ENCODE measurements at places on chromosomes 5 and 9. TPM values are rescaled to one million over a fixed set of nuclear protein-coding genes. Genes with fewer than 3 reads are reported as not detected.

The TMEM38B gene
- polyA plus RNA-seq, result 7.3 TPM

DNA sequence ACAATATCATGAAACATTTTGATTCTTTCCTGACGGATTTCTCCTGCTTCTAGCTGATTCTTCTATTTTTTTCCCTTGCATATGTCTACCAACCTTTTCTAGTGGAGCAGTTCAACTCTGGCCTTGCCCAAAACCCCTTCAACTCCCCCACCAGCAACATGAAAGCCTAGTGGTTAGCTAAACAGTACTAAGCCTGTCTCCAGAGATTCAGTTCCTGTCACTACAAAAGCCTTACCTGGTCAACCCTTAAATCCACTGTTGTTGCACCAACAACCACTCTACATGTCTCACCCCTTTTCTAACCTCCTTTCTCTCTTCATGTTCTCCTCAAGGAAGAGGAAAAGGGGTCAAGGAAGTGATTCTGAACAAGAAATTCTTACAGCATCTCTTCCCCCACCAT is 74.8 kb upstream of the PIK3R1 start:
- DNase-seq, result no peak

The LHX6 gene
- not detected for polyA plus RNA-seq

The FANCG gene
- polyA plus RNA-seq, result 15.8 TPM

The SAPCD2 gene
- 0.86 TPM for polyA plus RNA-seq

The KCNT1 gene
- not detected for polyA plus RNA-seq

GRCh38 chr5:34735491-34736426 is 79.6 kb downstream of the RAI14 start:
- DNase-seq, result peak; percentile 82

The MTAP gene
- polyA plus RNA-seq, result 44.8 TPM

DNA sequence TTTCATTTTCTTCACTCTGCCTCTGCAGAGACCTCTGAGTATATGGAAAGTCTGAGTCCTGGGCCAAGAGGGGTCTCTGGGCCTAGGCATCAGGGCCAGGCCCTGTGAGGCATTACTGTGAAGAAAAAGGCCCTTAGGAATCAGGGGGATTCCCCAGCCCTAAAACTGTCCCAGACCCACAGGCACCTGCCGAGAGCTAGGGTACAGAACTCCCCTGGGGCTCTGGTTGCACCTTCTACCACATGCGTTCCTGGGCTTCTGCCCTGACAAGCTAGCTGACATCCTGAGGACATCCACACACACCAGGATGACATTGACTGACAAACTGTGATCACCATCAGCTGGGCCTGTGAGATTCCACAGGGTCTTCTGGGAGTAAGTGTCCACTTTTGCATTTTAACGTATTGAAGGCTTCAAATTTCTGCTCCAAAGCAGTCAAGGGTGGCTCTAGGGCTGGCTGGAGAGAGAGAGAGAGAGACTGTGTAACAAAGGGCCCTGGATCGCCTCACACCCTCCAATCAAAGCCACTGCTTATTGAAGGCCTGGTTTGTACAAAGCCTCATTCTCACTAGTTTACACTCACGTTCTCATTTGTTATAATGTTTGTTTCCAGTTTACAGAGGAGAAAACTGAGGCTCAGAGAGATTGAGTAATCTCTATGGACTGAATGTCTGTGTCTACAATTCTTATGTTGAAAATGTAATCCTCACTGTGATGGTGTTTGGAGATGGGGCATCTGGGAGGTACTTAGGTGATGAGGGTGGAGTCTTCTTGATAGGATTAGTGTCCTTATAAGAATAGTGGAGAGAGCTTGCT is 45.1 kb downstream of the TGFBI start:
- DNase-seq, result peak; percentile 16

The CKMT2 gene
- polyA plus RNA-seq, result not detected

The SOX30 gene
- 0.08 TPM for polyA plus RNA-seq

The PCDHGA1 gene
- polyA plus RNA-seq, result 0.63 TPM

- no peak for DNase-seq
Measured at GRCh38 chr5:140342287-140342686, 4.1 kb downstream of the HBEGF start.

The TMEM252 gene
- polyA plus RNA-seq, result not detected

The RGS14 gene
- polyA plus RNA-seq, result 2.2 TPM

- peak; percentile 75 for DNase-seq
Measured at GRCh38 chr5:69502767-69503488, 10.3 kb downstream of the OCLN start.

DNA sequence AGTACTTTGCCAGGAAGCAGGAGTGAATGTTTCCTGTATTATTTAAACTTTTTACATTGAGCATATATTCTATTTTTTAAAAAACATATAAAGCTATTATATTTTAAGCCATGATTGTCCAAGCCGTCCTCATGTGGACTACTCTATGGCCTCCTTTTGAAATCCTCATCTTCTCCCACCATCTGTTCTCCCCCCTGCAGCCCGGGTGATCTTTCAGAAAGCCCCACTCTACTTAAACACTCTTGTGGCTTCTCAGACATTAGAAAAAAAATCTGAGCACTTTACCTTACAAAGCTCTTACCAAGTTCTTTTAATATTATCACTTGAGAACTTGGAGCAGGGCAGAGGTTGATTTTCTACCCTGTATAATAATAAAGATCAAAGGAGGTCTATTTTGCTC is 95.4 kb downstream of the CAVIN4 start:
- DNase-seq, result no peak

DNA sequence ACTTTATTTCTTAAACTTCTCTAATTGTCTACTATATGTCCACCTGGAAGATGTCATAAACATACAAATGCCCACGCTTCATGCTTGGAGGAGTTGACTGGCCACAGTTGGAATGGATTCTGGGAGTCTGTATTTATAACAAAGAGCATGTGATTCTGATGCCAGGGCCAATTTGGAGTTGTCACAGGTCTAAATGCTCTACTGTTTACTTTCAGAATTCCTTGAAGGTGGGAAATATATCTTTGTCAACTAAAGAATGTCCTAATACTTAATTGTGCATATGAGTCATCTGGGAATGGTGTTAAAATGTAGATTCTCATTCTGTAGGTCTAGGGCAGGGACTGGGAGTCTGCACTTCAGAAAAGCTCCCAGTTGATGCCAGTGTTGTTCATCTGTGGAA is 196.1 kb downstream of the ANXA1 start:
- DNase-seq, result no peak

- DNase-seq, result peak; percentile 77
Measured at GRCh38 chr5:66807743-66808142, 211.6 kb downstream of the MAST4 start.

- no peak for DNase-seq
Measured at GRCh38 chr9:93276973-93277372, 93.0 kb downstream of the WNK2 start.

DNA sequence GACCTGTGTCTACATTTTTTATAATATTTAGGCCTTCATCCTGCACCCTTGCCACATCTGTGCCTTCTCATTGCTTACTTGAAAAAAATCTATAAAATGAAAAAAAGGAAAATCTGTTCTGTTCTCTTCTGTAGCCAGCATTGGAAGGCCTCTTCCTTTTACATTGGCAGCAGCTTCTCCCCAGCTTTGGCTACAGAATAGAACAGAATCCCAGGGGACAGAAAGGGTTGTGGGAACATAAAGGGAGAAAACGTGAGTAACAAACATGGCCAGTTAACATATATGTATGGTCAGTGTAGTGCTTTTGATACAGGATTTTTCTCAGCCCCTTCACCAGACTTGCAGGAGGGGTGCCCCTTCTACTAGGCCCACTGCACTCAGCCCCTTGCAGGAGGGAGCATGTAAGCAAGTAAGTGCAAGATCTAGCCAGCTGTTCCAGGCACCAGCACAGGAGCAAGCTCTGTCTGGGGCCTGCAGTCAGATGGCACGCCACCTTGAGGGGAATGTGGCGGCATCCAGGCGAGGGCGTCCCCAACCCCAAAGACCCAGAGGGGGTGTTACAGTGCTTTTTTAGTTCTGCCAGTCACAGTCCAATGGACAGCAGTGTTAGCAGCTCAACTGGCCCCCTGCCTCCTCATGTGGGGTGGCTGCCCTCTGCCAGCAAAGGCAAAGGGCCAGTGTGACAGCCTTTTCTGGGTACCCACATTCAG is 330.5 kb upstream of the ZNF462 start:
- no peak for DNase-seq

The CAMK2A gene
- not detected for polyA plus RNA-seq

The CDH9 gene
- not detected for polyA plus RNA-seq

GRCh38 chr9:114666851-114667250 is 9.2 kb upstream of the TEX53 start:
- DNase-seq, result no peak

DNA sequence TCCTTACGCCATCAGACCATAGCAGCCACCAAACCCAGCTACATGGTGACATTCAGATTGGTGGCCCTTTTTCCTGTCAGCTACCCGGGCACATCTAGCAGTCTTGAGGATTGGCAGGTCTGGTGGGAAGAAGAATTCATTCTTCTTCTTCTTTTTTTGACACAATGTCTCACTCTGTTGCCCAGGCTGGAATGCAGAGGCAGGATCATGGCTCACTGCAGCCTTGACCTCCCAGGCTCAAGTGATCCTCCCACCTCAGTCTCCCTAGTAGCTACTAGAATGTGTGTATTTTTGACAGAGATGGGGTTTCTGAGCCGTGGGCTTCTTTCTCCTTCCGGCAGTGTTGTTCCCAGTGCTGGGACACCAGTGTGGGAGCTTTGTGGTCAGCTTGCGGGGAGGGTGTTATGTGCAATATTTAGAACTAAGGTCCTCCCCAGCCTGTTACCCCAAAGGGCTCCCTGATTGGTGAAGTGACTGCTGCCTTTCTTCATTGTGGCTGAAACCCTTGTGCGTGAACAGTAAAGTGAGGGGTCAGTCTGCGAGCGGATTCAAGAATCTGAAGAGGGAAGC is 3.4 kb downstream of the NTMT1 start:
- no peak for DNase-seq

The ZCCHC7 gene
- polyA plus RNA-seq, result 19.4 TPM

DNA sequence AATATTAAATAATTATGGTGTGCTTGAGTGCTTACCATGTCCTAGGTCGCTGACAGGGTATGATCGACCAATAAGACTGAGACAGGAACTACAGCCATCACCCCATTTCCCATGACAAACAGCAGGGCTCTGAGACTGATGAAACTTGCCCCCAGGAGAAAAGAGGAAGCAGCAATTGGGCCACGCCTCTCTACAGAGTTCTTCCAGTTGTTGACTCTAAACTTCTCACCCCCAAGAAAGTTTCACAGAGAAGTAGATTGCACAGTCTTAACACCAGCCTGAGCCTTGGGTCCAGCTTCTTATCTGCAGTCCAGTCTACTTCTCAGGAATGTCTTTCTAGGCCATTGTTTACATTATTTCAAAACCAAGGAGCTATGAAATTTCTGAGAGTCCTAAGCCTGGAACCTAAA is 182.2 kb upstream of the ANKRD55 start:
- DNase-seq, result peak; percentile 53

DNA sequence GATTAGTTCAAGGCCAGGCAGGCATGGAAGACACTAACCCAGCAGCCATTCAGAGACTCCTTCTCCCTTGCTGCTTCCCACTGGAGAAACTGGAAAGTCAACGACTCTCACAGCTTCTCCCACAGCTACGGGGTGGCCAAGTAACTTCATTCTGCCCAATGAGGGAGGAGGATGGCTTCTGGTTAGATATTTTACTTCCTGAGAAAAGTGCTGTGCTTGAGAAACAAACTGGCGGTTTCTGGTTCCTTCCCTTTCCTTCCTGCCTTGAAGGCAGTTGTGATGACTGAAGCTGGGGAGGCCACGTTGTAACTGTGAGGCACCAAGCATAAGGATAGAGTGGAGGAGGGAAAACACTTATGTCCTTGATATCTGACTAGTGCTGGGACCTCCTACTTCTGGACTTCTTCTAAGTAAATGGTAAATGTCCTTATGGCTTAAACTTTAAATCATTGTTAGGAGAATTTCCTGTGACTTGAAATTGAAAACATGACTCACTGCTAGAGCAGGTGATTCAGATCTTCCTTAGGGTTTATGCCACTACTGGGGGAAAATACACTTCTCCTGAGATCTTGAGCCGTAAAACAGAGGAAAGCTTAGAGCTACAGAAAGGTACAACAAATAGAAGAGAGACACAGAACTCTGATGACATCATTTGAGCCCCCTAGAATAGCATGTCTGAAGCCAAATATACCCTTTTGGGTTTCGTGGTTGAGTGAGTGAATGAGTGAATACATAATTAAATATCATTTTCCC is 3.1 kb upstream of the GNPDA1 start:
- DNase-seq, result peak; percentile 78

- no peak for DNase-seq
Measured at GRCh38 chr9:89591274-89592212, 13.3 kb upstream of the GADD45G start.

The LRRC19 gene
- polyA plus RNA-seq, result not detected

GRCh38 chr9:84325347-84325973 is 15.1 kb downstream of the SLC28A3 start:
- DNase-seq, result peak; percentile 47

- no peak for DNase-seq
Measured at GRCh38 chr5:59955241-59955640, 61.7 kb upstream of the PDE4D start.

DNA sequence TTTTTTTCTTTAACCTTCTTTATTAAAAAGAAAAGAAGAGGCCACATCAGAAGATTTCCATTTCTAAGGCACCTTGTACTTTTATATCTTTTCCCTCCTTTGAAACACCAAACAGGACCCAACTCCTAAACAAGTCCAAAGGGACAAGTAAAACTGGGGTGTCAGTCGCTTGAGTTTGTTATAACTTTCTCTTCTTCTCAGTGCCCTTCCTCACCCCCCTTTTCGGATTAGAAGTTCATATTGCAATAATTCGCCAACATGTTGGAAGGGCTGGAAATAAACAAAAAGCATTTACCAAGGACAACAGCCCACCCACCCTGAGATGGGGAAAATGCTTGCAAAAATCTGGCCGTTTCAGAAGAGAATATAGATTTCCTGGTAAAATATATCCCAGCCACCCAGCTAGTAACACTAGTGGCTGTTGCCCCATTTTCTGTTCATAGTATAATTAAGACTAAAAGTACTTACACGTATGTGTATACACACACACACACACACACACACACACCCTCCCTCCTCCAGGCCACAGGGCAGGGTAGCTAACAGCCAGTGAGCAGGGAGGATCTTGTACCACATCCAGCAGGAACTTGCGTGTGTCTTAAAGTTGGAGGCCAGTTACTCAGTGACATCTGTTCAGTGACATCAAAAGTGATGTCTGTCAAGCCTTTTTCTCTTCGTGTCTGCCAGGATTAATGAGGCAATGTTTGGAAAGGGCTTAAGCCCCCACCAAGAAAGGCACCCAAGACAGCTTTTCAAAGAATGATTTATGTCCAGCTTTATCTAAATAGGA is 149.1 kb upstream of the KLF4 start:
- peak; percentile 78 for DNase-seq

GRCh38 chr9:137175345-137175961 is 3.6 kb upstream of the TMEM210 start:
- peak; percentile 7 for DNase-seq

- peak; percentile 70 for DNase-seq
Measured at GRCh38 chr9:127786773-127787104, 905 bp downstream of the CDK9 start.

- no peak for DNase-seq
Measured at GRCh38 chr5:151110122-151110681, 29.4 kb upstream of the TNIP1 start.

GRCh38 chr9:83986195-83986594 is 5.6 kb downstream of the RMI1 start:
- no peak for DNase-seq

The CEL gene
- 0.13 TPM for polyA plus RNA-seq

- DNase-seq, result peak; percentile 23
Measured at GRCh38 chr5:135615581-135616260, 36.9 kb upstream of the CXCL14 start.

- no peak for DNase-seq
Measured at GRCh38 chr9:71549023-71549422, 219.3 kb downstream of the CEMIP2 start.
